Central memory CD4-positive, alpha-beta T cell (primary cell): ENCODE measurements at places on chromosomes 13 and 19.

DNA sequence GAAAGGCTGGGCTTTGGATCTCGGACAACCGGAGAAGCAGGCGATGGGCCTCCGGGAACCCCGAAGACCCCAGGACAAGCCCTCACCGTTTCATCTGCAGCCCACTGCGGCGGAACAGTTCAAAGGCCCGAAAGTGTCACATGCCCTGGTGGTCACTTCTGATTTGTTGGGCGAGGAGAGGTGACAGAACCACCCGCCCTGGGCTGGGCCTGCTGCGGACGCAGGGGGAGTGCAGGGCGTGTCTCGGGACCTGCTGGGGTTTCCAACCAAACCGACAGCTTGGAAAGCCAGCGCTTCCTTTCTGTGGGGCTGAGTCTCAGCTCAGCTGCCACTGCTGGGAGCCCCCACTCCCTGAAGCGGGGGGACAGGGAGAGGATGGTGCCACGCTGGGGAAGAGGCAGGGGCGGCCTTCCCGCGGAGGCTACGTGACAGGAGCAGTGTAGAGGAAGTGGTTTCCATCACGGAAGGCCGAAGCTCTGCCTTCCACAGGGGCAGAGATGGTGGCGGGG is 22.8 kb upstream of the ZBTB7A start:
- DNase-seq = peak; percentile 40

- no peak for DNase-seq
Observed at GRCh38 chr19:6097911-6098310, 12.4 kb downstream of the RFX2 start.

DNA sequence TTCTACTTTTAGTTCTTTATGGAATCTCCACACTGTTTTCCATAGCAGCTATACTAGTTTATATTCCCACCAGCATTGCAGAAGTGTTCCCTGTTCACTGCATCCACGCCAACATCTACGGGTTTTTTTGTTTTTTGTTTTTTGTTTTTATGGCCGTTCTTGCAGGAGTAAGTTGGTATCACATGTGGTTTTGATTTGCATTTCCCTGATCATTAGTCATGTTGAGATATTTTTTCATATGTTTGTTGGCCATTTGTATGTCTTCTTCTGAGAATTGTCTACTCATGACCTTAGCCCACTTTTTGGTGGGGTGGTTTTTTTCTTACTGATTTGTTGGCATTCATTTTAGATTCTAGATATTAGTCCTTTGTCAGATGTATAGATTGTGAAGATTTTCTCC is 89.7 kb downstream of the FRY start:
- DNase-seq = no peak

DNA sequence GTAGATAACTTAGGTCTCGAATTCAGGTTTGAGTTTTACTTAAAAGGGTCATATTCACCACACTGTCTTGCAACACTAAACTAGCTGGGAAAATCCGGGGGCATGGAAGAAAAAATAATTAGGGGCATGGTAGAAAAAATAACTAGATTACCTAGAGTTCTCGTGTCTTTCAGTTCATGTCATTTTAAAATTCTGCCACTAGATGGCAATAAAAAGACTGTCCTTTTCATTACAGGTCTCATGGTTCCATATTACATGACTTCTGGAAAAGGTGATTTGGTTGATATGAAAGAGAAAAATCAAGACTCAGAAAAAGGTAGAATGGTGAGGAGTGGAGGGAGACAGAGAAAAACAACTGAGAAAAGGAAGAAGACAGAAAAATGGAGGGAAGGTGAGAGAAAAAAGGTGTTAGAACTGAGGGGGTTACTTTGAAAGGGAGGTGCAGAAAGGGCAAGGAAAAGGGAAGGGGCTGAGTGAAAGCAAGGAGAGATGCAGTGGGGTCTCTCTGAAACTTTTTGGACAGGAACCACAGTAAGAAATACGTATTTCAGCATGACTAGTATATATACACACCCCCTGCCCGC is 299.0 kb downstream of the KLF12 start:
- DNase-seq = peak; percentile 28

DNA sequence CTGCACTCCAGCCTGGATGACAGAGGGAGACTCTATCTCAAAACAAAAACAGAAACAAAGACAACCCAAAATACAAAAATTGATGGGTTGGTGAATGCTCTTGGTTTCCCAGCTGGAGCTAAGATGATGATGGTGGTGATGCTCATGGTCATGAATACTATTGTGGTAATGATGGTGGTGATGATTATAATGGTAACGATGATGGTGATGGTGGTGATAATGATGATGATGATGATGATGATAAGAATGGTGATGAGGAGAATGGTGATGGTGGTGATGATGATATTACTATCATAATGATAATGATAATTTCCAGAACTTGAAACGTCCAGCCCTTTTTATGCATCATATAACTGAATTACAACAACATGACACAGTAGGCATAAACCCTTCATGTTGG is 40.1 kb downstream of the VAV1 start:
- no peak for DNase-seq

DNA sequence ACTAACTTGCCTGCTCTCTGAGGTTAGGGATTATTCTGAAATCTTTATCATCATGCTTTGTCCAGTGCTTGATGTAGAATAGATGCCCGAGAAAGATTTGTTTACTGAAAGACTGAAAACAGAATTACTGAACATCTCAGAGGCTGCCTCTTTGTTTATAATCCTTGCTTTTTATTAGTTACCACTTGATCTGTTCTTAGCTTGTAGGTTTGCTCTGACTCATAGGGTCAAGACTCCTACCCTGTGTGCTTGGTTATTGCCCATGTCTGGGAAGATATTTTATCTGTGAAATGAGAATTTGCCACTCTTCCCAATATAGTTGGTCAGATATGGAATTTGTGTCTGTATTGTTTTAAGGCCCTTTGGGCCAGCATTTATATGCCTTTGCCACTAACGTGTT is 675.3 kb downstream of the DIAPH3 start:
- no peak for DNase-seq

- no peak for DNase-seq
Observed at GRCh38 chr19:5953030-5953589, 24.8 kb downstream of the RANBP3 start.

- DNase-seq = no peak
Observed at GRCh38 chr19:47682939-47683338, 30.3 kb upstream of the EHD2 start.

- DNase-seq = no peak
Observed at GRCh38 chr13:23350009-23350408, 83.5 kb downstream of the SACS start.

DNA sequence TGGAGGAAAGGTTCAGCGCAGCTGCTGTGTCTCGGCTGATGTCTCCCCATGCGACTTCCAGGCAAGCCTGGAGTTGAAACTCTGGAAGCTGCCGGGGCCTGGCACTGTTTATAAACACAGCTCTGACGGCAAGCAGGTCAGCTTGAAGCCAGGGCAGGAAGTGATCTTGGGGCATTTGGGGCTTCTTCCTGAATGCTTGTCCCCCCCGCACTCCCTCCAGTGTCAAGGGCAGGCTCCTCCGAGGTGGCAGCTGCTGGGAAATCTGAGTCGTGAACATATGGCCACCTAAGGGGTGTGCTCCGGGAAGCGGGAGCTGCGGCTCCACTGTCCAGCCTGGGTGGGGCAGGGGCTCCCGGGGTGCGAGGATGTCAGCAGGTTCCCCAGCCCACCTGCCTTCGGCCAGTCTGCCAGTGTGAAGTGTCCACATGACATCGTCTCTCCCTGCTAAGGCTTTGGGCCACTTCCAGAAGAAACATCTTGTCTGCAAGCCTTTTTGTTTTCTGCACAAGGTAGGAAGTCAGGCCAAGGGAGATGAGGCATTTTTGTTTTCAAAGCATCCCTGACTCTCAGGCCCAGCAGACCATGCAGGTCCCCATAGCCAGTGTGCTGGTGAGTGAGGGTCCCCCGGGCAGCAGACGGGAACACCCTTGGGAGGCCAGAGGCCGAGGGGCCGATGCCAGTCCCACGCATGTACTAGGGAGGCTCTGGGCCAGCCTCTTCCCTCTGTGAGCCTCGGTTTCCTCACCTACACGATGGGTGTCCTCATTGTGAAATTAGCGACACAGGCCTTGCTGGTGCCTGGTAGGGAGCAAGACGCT is 2.7 kb downstream of the PIAS4 start:
- no peak for DNase-seq

DNA sequence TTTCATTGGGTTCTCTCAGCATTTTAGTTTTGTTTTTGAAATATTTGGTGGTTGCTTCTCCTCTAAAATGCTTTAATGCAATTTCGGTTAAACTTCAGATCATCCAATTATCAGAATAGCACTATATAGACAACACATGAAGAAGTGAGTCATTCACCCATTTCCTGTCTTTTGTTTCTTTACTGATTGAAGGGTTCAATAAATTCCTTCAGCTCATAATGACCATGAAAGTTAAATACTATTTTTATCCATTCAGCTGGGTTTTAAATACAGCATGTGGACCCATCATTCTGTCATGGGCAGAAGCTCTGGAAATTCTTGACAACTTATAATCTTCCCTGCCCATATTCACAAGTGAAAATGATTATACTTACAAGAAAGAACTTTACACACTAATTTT is 187.2 kb downstream of the ITGBL1 start:
- no peak for DNase-seq

DNA sequence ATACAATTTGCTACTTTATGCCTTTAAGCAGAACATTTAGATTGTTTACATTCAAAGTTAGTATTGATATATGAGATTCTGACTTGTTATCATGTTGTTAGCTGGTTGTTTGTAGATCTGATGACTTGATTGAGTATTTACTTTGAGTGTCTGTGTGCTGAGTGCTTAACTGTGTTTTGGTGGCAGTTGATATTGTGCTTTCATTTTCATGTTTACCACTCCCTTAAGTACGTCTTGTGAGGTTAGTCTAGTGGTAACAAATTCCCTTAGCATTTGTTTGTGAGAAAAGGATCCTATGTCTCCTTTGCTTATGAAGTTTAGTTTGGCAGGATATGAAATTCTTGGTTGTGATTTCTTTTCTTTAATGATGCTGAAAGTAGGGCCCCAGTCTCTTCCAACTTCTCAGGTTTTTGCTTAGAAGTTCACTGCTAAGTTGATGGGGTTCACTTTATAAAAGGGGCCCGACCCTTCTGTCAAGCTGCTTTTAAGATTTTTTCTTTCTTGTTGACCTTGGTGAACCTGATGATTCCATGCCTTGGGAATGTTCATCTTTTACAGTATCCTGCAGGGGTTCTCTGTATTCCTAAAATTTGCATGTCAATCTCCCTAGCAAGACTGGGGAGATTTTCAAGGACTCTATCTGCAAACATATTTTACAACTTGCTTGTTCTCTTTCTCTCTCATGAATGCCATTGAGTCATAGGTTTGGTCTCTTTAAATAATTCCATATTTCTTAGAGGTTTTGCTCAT is 1095.4 kb upstream of the PCDH20 start:
- DNase-seq = no peak

DNA sequence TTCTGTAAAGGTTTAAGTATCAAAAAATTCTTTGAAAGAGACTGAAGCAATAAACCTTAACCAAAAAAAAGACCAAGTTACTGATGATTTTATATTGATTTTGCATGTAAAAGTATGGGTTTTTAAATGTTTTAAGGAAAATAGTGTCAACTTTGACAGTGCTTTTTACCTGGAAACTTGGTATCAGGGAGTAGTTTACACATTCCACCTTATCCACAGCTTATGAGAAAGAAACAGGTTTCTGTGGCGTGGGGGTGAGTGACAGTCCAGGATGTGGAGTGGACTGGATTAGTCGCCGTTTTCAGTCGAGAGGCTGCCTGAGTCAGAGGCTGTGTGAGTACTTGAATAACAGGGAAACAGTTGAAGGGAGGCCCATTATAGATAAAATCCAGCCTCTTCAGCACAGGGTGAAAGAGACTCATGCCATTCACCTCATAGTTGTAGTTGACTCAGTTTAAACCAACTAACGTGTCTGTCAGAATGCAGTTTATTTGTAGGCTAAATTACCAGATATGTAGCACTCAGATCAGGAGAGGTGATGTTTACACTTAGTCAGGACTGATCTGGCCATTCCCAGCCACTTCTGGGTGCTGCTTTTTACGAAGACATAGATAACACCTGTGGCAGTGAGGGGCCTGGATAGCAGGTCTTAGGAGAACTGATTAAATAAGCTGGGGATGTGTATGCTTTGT is 595 bp upstream of the GPR183 start:
- no peak for DNase-seq

GRCh38 chr13:21240586-21240985 is 64.1 kb downstream of the MRPL57 start:
- DNase-seq = no peak

- no peak for DNase-seq
Observed at GRCh38 chr19:49553451-49554271, 25.9 kb downstream of the RCN3 start.

DNA sequence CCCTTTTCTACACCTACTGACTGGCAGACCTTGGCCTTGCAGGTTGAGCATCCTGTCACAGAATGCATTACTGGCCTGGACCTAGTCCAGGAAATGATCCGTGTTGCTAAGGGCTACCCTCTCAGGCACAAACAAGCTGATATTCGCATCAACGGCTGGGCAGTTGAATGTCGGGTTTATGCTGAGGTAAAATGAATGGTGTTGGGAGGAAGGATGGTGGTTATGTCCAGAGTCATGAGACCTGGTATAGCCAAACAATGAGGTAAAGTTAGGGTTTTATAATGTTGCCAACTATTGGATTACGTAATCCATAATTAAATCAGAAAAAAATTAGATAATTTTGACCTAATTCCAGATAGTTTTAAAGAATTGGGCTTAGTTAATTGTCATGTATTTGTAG is 212.5 kb downstream of the PCCA start:
- no peak for DNase-seq

DNA sequence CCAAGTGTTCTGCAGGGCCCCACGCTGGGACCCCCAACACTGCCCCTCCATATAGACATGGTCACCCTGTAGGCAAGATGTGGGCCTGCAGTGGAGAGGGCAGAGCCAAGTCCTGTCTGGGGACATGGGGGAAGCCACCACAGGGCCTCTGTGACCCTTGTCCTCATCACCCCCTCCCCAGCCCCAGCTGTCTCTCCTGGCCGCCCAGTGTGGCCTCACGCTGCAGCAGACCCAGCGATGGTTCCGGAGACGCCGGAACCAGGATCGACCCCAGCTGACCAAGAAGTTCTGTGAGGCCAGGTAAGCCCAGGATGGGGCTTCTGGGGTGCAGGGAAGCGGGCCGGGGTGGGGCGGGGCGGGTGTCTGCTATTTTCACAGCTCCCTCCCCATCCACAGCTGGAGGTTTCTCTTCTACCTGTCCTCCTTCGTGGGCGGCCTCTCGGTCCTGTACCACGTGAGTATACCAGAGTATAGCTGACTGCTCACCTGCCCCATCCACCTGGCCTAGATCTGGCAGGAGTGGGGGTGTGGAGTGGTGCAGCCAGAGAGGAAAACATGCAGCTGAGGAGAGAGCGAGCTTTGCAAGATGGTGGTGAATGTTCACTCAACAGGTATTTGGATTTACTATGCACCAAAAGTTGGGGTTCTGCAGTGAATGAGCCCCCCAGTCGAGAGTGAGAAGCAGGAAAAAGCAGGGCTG is 46.4 kb downstream of the CERS4 start:
- no peak for DNase-seq

GRCh38 chr13:110015253-110015652 is 228.9 kb upstream of the IRS2 start:
- no peak for DNase-seq

GRCh38 chr13:99911965-99912566 is 59.5 kb downstream of the ZIC5 start:
- DNase-seq = no peak
